NCI-H2081 (cell line): ENCODE measurements at places on chromosomes 5 and 9.

- DNase-seq: no peak
Observed at GRCh38 chr9:65432722-65433323, 147.8 kb upstream of the FOXD4L5 start.

DNA sequence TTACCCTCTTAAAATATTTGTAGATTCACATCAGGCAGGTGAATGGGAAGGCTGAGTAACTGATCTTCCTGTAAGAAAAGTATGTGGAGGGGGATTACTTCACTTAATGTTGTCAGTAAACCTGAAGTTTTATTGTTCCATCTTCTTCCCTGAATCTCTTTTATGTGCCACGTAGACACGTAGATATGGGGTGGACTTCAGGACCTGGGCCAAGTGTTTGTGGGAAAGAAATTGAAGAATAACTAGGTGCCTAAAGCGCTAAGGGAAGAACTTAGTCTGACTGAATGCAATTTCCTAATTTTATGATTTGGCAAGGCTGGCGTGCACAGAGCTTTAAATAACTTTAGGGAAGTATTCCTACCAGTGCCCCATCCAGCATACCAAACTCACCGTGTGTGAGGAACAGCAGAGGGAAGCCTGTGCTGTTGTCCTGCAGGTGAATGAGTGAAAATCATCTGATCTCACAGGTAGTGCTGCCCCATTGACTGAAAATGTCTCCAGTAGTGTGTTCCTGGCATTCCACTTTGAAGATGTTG is 323.4 kb downstream of the KDM4C start:
- no peak for DNase-seq

DNA sequence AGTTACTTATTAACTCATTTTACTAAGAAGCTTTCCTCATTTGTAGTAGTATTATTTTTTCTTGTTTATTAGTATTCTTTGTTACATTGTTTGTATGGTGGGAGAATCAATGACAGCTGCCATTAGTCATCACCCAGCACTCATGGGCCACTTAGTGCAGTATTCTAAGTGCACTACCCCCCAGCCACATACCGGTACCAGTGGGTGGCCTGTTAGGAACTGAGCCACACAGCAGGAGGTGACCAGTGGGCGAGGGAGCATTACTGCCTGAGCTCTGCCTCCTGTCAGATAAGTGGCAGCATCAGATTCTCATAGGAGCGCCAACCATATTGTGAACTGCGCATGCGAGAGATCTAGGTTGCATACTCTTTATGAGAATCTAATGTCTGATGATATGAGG is 24.2 kb upstream of the CAMLG start:
- DNase-seq: no peak

DNA sequence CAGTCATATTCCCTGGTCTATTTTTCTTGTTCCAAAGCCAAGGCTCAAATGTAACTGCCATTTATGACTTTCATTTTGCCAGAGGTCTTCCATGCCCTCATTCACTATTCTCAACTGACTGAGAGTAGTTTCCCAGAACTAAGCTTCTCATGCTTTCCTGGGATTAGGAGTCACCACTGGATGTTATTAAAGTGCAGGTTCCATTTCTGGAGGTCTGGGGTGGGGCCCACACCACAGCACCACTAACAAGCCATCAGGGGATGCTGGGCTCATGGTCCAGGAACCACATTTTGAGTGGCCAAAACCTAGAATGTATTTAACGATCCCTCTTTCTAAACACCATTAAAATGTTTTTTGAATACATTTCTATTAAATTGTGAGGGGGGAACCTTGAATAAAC is 677.6 kb downstream of the SEMA5A start:
- no peak for DNase-seq

GRCh38 chr5:35741126-35741716 is 115.5 kb upstream of the IL7R start:
- no peak for DNase-seq

DNA sequence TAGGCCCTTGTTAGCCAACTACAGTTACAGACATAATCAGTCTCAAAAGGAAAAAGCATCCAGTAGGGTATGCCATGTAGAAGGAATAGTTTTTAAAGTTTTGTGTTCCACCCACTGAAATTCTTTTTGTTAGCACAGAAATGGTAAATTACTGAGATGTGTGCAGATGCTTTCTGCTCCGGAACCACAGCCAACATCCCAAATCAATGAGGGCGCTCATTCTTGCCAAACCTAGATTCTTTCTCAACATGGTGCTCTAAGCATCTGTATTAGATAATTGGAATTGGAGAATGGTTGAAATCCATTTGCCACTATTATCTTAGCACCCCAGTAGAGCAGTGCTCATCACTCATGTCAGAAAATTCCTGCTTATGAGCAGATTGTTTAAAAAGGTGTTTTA is 127.8 kb downstream of the SEC61B start:
- DNase-seq: no peak

DNA sequence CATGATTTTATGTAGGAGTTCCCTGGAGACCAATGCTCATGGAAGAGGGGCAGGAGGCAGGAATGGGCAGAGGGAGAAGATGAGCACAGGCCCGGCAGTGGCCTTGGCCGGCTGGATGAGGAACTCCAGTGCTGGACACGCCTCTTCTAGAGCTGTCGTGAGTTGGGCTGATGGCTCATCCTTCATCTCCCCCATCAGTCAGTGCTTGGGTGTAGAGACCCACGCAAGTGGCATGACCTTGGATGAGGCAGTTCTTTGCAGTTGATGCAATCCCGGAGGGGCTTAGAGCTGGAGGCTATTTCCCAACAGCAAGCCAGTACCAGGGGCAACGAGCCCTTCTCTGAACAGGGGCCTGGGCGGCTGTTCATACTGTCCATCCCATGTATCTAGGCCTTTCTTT is 25.5 kb upstream of the ARAP3 start:
- DNase-seq: no peak

DNA sequence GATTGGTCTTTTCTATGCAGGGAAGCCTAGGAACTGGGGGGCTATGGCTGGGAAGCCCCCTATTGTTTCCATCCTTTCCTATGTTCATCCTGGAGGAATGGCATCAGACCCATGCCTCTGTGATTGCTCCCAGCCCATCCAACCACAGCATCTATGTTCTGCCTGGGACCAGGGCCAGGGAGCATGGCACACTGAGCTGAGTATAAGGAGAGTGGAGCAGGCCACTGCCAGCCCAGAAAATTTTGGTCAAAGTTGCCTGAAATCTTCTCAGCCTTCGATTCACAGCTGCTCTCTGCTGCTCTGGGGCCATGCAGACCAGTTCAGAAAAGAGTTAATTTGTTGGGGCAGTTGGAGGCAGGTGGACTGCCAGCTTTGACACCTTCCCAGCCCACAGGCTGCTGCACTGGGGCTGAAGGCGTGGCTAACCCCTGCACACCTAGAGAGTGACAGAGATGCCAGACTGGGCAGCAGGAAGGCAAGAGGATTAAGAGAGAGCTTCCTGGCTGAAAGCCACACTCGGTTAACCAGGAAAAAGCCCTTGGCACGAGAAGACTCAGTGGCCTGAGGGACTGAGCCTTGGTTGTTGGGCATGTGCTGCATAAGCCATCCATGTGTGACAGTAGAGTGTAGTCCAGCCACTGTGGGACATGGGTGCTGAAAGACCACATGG is 12.1 kb downstream of the TGFBI start:
- DNase-seq: no peak

- no peak for DNase-seq
Observed at GRCh38 chr9:22722492-22722891, 275.9 kb downstream of the DMRTA1 start.

DNA sequence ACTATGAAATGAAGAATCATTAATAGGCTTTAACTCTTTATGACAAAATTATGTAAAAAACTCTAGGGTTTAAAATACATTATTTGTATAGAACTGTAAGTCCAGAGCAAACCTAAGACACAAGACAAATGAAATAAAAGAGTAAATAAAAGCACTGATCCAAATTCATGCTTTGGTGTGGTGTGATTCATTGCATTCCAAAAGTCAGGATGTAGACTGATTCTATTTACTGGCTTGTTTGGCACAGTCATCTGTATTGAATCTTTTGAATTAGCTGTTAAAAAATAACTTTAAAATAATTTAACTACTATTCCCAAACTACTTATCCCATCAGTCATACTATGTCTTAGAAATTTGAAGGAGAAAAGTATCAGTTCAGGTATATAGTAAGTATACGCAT is 31.1 kb downstream of the IL4 start:
- no peak for DNase-seq

- no peak for DNase-seq
Observed at GRCh38 chr9:19926774-19927173, 137.9 kb upstream of the SLC24A2 start.

DNA sequence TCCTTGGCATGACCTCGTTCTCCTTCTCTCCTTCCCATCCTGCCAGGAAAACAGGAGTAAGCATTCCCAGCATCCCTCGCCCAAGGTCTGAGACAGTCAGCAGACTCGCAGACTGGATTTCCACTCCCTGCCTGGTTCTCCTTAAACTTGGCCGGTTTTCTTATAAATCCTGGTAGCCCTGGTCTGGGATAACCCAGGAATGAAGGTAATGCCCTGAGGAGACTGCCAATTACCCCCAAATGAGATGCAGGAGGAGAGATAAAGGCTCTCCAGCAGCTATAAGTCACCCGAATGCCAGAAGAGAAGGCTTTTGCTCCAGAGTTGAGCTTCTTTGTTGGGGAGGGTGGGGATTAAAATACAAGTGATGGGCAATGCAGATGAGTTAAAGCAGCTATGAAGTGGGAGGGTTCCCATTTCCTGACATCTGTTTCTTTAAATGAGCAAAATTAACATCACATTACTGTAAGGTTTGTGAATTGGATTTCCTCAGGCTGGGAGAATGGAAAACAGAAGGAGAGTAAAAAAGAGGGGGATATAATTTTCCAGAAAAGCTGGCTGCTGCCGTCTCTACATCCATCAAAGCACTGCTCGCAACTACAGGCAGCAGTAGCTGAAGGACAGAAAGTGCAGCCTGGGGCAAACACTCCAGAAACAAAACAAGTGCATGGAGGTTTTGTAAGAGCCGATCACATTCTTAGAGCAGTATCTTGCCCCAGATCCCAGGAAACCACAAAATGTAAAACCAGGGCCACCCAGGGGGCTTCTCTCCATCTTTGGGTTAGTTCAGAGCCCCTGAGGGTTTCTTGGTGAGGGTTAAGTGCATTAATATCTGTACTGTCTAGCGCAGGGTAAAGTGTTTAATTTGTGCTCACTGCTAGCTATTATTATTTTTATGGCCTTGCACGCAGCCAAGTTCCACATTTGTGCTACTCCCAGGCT is 177.6 kb upstream of the PANK3 start:
- DNase-seq: no peak

- DNase-seq: no peak
Observed at GRCh38 chr5:10676224-10676623, 84.8 kb downstream of the DAP start.

- DNase-seq: no peak
Observed at GRCh38 chr9:125494653-125494915, 212.4 kb downstream of the MAPKAP1 start.

- DNase-seq: no peak
Observed at GRCh38 chr5:56396634-56397033, 163.5 kb upstream of the ANKRD55 start.

DNA sequence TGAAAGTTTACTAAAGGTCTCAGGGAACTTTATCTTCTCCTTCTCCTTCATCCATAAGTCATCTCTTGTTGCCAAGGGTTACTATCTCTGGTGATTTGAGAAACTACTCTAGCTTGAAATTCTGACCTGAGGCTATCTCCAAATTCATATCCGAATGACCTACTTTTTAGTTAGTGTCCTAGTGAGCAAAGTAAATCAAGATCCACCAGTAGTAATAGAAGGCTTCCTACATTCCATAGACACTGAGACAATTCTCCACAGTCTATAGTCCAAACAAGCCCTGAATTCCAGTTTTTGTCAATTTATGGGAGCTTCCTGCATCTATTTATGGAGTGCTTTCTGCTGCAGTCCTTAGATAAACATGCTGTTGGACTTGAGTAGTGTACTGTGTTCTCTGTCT is 5.0 kb downstream of the IL7R start:
- no peak for DNase-seq

DNA sequence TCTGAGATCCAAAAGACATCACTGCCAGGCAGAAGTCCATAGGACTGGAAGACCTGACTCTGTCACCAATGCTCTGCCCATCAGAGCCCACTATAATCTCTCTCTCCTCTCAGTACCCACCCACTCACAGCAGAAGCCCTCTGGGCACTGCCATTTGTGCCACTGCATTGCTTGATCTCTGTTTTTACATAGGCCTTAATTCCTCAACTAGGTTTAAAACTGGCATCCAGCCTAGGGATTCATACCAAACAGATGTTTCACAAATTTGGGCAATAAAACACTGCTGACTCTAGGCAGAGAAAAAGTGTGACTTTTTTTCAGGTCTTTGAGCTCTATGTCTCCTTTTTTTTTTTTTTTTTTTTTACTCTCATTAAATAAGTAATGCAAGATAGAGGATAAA is 91.1 kb upstream of the RANBP3L start:
- no peak for DNase-seq

GRCh38 chr5:4335078-4335477 is 739.4 kb downstream of the IRX1 start:
- no peak for DNase-seq

- no peak for DNase-seq
Observed at GRCh38 chr5:31717561-31717960, 78.6 kb downstream of the PDZD2 start.

GRCh38 chr5:17252543-17252942 is 35.1 kb downstream of the BASP1 start:
- no peak for DNase-seq

GRCh38 chr5:139651853-139652787 is 4.0 kb downstream of the CXXC5 start:
- DNase-seq: peak; percentile 8

GRCh38 chr5:149144637-149145036 is 3.3 kb downstream of the ABLIM3 start:
- DNase-seq: no peak

DNA sequence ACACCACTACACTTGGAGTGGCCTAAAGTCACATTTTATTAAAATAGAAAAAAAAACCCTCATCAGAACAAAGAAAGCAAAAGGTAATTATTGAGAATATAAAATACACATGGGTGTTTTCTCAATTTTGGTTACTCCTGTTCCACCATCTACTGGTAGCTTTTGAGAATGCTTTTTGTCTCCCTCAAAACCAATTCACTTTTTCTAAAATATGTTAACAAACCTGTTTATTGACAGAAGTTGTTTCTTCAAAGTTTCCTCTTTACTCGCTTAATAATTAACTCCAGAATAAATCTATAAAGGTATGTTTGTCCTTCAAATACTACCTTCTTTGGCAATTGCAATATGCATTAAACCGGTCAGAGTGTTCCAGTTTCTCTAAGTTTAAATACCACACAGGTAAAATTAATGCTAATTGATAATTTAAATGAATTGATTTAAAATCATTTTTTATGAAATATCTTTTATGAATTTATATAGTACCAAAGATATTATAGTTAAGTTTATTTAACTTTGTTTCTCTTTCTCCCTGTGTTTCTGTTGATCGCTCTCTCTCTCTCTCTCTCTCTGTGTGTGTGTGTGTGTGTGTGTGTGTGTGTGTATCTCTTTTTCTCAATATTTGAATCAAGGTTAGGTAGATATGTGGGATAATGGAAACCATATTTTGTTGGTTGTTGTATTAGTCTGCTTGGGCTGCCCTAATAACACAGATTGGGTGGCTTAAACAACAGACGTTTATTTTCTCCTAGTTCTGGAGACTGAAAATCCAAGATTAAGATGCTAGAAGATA is 487.4 kb downstream of the PRDM9 start:
- DNase-seq: peak; percentile 9

- DNase-seq: no peak
Observed at GRCh38 chr5:39448506-39449128, 23.8 kb upstream of the DAB2 start.
